ENCODE measurements at places on chromosomes 2 and 18.

GRCh38 chr2:64727013-64727767 lies 73.5 kb upstream of the SERTAD2 start:
- DNase-seq, result no peak

DNA sequence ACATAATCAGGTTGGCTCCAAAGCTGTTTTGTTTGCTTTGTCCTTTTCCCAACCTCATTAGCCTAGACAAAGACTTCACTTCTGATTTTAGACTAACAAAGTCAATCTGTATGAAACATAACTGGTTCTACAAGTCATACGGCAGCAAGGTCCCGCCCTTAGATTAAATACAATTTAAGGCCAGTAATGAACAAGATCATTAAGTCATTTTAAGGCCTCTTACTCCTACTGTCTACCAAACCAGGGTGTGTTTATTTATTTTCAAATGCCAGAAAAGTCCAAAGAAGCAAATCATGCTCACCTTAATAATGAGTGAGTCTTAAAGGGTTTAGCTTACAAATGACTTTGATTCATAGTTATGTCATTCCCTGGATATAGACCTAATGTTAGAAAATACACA lies 148.4 kb upstream of the ACVR2A start:
- DNase-seq, result no peak

DNA sequence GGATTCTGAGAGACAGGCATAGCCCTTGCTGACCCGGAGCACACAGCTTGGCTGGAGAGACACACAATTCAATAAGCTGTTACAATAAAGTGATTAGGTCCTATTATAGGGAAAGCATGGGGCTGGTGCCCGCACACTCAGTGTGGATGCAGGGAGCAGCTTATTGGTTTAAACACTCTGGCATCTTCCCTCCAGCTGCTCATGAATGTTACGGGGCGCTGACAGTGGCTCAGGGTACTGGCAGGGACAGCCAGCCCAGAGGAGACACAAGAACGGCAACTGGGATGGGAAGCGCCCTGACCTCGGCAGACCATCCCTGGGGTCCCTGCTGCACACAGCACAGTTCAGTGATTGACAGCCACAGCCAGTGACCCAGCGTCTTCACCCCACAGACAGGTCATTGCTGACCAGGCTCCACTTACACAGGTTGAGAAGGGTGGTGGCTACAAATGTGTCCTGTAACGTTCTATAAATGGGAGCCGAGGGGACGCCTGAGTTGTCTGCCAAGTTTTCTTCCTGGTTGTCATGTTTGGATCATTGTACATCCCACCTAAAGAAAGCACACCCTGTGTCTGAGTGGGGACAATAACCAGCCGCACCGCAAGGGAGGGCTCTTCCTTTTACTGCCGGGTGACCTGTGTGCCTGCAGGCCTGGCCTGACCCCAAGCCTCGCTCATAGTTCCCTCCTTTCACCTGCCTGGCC lies 60.3 kb downstream of the SH3BP4 start:
- no peak for DNase-seq

DNA sequence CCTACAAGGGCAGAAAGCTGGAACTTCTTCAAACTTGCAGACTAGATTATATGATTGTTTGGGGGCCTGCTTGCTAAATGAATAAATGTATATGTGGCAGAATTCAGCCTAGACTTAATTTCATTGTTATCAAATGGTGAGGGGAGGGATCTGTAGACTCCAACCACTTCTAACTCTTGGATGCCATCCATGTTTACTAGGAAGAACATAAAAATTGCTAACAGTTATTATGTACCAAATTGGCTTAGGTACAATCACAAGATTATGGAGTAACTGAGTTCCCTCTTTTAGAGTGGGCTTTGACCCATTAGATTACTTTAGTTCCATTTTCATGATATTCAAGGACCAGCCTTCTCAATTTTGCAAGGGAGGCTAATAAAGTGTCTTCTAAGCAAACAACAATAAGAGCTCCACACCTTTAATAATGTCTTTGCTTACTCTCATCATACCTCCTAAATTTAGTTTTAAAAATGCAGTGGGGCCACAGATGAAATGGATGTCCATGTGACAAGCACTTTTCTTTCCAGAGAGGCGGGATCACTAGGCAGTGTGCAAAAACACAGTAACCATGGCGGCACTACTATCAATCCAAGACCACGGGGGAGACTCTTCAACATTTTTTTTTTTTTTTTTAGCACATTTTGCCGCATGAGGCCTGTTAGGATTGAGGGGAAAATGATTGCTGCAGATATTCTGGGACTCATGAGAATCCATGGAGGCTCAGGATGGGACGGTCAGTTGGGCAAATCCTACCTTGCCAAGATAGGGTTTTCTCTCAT lies 217.6 kb upstream of the SPRED2 start:
- no peak for DNase-seq

Measured in omental fat pad (tissue), 4 donors.